Activated CD4-positive, CD25-positive, alpha-beta regulatory T cell (primary cell): ENCODE measurements at places on chromosomes 12 and 14.

GRCh38 chr12:78385541-78385940 lies 479.0 kb upstream of the SYT1 start:
- no peak for DNase-seq

DNA sequence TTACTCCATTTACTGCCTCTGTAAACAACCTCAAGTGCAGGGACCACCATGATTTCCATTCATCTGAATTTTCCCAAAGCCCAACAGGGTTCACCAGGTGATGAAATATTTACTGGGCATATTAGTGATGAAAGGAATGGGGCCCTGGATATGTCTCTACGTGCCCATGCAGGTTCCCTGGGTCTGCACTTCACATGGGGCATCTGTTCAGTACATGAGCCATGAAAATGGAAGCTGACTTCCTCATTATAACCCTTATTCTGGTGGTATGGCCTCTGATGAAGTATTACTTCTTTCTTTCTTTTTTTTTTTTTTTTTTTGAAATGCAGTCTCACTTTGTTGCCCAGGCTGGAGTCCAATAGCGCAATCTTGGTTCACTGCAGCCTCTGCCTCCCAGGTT lies 26.5 kb upstream of the CORO1C start:
- no peak for DNase-seq

DNA sequence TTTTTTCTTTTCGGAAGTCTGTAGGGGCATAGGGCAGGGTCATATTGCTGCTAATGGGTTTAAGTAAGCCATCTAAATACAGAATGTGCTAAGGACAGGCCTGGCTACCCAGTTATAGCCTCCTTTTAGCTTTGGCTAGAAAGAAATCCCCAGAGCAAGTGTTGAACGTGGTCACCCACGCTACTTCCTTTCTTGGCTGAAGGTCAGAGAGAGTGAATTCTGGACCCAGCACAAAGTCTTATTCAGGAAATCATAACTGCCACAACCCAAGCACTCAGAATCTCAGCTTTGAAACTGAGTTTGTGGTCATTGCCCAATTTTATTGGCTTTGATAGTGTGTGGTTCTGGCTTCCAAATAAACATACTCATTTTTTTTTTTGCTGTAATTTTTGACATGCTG lies 542.1 kb upstream of the ATP2B1 start:
- DNase-seq, result no peak

- no peak for DNase-seq
Observed at GRCh38 chr14:71621276-71621675, 311.0 kb upstream of the RGS6 start.

GRCh38 chr14:61609191-61609843 lies 86.0 kb upstream of the HIF1A start:
- no peak for DNase-seq

DNA sequence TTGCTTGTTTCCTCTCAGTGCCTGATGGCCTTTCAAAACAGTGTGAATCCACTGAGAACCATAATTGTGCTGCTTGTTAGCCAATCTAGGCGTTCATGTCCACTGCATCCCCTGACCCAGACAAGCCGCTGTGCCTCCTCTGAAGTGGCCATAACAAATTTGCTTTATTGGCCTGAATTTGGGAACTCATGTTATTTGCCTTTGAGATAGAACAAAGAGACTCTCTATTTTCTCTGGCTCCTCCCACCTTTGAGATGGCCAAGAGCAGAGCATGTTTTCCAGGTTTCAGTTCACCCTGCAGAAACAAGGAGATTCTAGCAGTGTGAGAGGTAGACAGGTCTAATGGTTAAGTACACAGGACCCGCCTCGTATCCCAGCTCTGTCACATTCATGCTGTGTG lies 723.9 kb downstream of the MED13L start:
- DNase-seq, result no peak

DNA sequence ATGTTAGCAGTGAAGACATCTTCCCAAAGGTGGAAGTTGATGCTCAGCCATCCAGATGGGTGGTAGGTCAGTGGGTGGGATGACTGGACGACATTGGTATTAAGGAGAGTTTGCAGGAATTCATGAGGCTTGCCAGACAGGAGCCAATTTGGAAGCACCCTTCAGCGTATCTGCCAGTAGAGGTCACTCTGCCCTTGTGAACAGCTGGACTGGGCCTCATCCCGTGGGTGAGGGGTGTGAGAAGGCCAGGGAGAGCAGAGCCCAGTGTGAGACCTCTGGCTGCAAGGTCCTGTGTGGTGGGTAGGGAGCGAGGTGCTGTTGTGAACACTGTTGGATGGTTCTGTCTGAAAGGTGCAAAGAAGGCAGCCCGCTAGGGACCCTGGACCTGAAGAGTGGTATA lies 37.7 kb downstream of the SLC5A8 start:
- no peak for DNase-seq

DNA sequence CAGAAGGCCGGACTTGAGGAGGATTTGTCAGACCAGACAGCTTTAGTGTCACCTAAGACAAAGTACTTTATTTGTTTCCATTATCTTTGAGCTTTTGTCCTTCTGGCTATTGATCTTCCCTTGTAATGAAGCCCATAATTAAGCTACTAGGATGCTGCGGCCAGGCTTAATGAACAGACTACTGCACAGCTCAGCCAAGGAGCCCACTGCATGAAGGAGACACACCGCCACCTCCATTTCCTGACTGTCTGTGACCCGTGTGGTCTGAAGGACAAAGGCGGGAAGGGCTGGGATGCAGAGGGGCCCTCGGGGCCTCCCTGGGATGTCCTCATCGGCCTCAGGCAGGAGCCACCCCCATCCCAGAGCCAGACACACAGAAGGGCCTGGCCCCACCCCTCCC lies 31.0 kb upstream of the GALNT9 start:
- DNase-seq, result no peak

- no peak for DNase-seq
Observed at GRCh38 chr12:99386907-99387306, 260.6 kb upstream of the GARIN6 start.

GRCh38 chr12:28223025-28223554 lies 32.8 kb downstream of the CCDC91 start:
- DNase-seq, result no peak

- no peak for DNase-seq
Observed at GRCh38 chr12:19529951-19530636, 90.8 kb downstream of the AEBP2 start.

DNA sequence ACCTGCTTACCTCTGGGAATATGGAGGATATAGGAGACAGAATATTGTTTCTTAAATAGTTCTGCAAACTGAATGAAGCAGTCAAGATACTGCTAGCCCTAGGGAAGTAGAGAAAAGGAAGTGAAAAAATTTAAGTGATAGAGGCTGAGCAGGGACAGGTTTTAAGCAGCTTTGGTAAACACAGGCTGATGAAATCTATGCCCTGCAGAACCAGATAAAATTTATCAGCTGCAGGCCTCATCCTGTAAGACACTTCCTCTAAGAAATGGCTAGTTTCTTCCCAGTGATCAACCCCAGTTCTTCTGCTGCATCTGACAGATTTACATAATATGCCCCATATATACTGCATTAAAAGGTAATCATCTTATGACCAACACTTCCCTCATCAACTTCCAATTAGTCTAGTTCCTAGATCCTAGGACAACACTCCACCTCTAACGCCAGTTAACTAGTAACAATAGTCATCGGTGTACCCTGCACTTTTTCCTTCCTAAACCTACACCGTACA lies 1.3 kb upstream of the ESYT1 start:
- DNase-seq, result no peak

DNA sequence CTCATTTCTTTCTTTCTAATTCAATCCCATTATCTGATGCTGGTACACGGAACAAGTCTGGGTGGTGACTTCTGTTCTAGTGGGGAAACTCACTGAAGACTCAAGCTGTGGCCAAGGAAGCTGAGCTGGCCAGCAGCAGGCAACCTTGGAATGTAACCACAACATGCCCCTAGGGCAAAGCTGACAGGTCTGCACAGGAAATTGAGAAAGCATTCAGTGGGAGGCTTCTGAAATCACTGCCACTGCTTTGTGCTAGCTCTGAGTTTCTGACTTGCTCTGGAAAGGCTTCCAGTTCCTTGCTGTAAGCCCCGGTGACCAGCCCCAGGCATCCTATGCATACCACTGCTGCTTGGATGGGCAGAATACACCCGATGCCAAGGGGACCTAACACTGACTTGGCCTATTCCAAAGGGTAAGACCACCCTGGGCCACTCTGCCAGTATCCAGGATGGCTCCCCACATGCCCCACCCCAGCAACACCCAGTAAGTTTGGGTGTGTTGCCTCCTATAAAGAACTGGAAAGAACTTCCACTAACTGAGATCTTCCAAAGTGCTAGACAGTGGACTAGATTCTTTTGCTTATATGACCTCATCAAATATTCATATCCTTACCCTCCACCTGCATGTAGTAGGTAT lies 84.5 kb upstream of the CDKN3 start:
- no peak for DNase-seq

GRCh38 chr14:52802597-52802996 lies 11.2 kb upstream of the GNPNAT1 start:
- no peak for DNase-seq

GRCh38 chr14:74401504-74402241 lies 24.3 kb downstream of the SYNDIG1L start:
- peak; percentile 38 for DNase-seq

GRCh38 chr12:90922145-90922627 lies 32.8 kb downstream of the CCER1 start:
- no peak for DNase-seq

- no peak for DNase-seq
Observed at GRCh38 chr14:47555333-47555732, 120.1 kb downstream of the MDGA2 start.

DNA sequence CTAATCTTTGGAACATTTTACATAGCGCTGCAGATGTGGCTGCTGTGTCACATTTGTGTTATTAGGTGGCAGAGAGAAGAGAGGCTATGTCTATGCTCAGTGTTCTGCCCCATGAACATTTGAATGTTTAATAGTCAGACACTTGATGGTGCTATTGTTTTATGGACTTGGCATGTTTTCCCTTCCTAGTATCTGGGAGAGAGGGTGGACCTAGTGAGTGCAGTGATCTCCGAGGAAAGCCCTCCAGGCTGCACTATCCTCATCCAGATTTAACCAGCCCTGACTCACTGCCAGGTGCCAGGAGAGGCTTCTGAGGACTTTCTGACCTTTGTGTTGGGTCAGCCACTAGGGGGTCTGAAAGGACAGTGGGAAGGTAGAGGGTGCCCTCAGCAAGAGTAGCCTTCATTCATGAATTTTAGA lies 24.3 kb downstream of the ZFC3H1 start:
- DNase-seq, result no peak

DNA sequence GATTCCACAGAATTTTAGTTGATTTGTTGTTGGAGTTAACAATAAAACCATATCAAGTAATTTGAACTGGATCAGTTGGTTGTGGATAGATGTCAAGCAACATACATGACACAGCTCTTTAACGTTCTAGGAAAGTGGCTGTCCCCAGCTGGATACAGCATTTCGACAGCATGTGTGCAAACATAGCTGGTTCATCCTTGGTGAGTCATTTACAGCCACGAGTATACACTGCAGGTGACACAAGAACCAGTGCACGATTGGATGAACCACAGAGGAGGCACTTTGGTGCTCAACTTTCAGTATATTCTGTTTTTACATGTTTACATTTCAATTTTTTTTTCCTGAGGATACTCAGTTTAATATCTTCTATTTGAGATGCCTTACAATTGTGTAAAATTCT lies 242.4 kb downstream of the TMEM117 start:
- no peak for DNase-seq

GRCh38 chr12:122569288-122569687 lies 42.2 kb downstream of the KNTC1 start:
- no peak for DNase-seq

DNA sequence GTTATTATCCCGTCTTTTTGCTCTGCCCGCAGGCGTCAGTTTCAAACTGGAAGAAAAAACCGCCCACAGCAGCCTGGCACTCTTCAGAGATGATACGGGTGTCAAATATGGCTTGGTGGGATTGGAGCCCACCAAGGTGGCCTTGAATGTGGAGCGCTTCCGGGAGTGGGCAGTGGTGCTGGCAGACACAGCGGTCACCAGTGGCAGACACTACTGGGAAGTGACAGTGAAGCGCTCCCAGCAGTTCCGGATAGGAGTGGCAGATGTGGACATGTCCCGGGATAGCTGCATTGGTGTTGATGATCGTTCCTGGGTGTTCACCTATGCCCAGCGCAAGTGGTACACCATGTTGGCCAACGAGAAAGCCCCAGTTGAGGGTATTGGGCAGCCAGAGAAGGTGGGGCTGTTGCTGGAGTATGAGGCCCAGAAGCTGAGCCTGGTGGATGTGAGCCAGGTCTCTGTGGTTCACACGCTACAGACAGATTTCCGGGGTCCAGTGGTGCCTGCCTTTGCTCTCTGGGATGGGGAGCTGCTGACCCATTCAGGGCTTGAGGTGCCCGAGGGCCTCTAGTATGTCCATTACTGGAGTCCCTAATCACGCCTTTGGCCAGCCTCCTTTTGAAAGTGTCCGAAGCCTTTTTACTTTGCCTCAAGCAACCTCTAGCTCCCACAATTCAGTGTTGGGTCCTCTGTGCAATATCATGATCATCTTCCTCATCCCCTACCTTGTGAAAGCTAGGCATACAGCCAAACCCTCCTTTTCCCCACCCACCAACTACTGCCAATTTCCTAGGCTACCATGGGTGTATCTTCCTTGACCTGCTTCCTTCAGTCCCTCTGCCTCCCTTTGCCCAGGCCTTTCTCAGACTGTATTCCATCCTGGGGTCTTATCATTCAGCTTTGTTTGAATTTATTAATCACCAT lies 891 bp downstream of the SPRYD4 start:
- no peak for DNase-seq
